CD4-positive, alpha-beta T cell treated with Interleukin-21 for 1 hour (primary cell): ENCODE measurements at places on chromosomes 12 and 14.

DNA sequence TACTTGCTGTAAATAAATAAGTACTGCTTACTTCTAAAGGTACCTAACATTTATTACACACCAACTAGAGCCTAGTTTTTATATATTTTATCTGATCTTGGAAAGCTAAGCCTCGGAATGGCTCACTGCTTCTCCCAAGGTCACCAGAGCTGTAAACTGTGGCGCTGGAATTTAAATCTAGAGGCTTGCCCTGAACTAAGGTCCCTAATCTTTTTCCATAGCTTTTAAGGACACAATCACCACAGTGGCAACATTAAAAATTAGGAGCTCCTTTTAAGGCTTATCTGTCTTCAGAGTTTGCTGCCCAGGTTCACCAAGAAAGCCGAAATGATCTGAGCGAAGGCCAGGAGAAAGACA is 670 bp downstream of the CCNB1IP1 start:
- DNase-seq = no peak

DNA sequence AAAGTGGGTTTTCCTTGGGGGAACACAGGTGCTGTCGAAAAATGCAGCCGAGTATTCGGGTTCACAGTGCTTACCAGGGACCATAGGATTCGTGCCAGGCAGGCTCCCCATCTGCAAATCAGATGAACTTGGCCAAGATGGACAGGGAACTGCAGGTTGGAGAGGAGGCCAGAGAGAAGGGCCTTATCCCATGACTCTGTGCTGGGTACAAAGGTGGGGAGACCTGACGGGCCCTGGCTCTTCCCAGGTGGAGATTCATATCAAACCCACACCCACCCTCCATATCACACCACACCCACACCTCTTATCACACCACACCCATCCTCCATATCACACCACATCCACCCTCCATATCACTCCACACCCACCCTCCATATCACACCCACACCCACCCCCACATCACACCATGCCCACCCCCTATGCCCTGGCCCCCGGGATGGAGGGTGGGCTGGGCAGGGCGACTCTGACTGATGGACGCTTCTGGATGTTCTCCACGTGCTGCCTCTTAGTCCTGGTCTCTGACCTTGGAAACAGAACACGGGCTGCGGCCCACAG is 319.7 kb downstream of the ADGRD1 start:
- no peak for DNase-seq

- no peak for DNase-seq
Measured at GRCh38 chr14:29928117-29928640, 532 bp upstream of the PRKD1 start.

- no peak for DNase-seq
Measured at GRCh38 chr12:130929363-130929762, 24.3 kb upstream of the ADGRD1 start.

DNA sequence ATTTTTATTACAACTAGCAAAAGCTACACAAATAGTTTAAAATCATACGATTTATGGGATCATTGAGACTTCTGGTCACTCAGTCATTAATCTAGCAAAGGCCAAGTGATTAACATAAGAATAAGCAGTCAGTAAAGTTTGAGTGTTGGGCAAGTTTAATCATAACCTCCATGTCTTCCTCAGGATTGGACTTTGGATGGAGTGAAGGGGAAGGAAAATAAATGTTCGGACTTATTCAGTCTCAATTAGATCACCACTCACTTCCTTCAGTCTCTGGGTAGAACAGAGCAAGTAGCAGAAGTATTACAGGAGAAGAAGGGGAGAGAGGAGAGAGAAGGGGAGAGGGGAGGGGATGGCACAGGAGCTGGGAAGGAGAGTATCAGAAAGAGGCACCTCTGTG is 31.4 kb downstream of the CPM start:
- DNase-seq = no peak

- no peak for DNase-seq
Measured at GRCh38 chr14:86777963-86778602, 1214.9 kb downstream of the GALC start.

DNA sequence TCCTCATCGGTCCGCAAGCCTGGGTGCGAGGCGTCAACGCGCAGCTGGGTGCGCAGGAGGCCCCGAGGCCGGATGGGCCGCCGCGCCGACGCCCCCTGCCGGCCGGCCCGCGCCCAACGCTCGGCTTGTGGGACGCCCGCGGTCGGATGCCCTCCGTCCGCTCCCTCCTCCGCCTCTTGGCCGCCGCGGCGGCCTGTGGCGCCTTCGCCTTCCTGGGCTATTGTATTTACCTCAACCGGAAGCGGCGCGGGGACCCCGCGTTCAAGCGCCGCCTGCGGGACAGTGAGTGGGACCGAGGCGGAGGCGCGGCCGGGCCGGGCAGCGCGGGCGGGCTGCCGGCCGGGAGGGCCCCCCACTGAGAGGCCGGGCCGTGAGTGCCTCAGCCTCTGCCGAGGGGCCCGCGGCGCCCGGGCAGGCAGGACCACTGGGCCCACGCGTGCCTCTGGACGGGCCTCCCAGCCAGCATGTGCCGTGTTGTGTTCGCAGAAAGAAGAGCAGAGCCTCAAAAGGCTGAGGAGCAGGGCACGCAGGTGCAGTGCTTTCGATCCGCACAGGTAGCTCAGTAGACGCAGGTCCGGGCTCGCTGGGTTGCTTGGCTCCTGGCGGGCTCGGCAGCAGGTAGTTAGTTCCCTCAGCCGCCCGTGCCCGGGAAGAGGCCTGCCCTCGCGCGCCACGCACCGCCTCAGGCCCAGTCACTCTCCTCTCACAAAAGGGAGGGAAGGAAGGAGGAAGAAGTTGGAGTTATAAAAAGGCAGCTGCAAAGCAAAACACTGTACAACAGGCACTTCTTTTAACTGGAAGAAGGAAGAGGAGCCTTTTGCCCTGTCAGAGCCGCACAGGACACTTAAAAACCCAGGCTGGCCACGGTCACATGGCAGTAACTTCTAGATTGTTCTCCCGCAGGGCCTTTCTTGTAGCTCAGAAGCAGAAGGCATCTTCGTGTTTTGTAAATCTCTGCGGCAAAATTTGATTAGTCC is at the start of gene TOMM20L:
TSS of gene TOMM20L (plus strand) at position 119 of the 977 bp plus-strand sequence. CDS start at position 147, 28 bp downstream.
- peak; percentile 81 for DNase-seq

- DNase-seq = no peak
Measured at GRCh38 chr12:58105225-58106119, 164.1 kb downstream of the ATP23 start.

DNA sequence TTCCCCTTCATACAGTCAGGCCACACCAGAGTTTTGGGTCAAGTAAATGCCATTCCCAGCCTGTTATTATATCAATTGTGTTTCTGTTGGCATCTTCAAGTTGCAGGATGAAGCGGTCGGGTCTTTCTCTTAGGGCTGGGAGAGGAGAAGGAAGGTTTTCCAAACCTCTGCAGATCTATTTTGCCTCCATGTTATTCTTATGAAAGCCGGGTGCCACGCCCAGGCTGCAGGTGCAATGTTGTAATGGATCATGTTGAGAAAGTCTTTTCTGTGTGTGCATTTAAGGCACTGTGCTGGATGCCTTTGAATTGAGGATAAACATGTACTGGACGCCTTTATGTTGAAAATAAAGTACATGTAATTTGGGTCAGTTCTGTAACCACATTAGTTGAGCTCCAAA is 164.4 kb upstream of the HIF1A start:
- no peak for DNase-seq

DNA sequence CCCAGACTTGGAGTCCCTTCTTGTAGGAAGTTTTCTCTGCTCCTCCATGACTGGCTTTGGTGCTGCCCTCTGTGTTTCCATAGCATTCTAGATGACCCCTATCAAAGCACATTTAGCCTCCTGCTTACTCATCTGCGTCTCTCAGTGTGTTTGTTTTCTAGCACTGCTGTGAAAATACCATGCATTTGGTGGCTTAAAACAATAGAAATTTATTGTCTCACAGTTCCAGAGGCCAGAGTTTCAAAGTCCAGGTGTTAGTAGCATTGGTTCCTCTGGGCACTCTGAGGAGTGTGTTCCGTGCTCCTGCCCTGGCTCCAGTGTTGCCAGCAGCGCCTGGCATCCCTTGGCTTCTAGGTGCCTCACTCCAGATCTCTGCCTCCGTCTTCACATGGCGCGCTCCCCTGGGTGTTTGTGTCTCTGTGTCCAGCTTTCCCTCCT is 86.1 kb downstream of the CACNA1C start:
- DNase-seq = no peak

GRCh38 chr12:104720339-104721038 is 237.6 kb downstream of the SLC41A2 start:
- DNase-seq = peak; percentile 80

- DNase-seq = no peak
Measured at GRCh38 chr12:80756875-80757274, 40.2 kb downstream of the MYF5 start.
